Stimulated activated naive CD4-positive, alpha-beta T cell (primary cell): ENCODE measurements at places on chromosomes 2 and 18.

DNA sequence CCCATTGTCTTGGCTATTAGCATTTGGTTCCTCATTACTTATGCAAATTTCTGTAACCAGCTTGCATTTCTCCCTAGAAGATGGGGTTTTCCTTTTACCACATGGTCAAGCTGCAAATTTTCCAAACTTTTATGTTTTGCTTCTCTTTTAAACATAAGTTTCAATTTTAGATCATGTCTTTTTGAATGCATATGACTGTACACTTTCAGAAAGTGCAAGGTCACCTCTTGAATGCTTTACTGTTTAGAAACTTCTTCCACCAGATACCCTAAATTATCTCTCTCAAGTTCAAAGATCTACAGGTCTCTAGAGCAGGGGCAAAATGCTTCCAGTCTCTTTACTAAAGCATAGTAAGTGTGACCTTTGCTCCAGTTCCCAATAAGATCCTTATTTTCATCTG, 837.6 kb upstream of the NXPH2 start:
- DNase-seq, result no peak

GRCh38 chr2:38108907-38109731, 33.2 kb upstream of the CYP1B1 start:
- no peak for DNase-seq

DNA sequence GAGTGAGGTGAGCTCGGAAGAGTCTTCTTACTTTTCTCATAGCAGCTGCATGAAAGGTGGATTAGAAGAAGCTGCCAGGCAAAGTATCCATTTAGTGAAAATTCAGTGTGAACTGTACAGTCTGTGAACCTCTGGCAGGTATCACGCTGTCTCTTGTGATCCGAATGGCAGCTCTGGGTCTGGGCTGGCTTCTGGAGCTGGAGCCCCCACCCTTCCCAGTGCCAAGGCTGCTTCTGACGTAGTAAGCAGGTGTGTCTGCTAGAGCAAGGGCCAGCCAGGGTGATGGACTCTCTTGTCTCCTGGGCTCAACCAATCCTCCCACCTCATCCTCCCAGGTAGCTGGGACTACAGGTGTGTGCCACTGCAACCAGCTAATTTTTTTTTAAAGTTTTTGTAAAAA, 14.0 kb upstream of the NTSR2 start:
- DNase-seq, result no peak

DNA sequence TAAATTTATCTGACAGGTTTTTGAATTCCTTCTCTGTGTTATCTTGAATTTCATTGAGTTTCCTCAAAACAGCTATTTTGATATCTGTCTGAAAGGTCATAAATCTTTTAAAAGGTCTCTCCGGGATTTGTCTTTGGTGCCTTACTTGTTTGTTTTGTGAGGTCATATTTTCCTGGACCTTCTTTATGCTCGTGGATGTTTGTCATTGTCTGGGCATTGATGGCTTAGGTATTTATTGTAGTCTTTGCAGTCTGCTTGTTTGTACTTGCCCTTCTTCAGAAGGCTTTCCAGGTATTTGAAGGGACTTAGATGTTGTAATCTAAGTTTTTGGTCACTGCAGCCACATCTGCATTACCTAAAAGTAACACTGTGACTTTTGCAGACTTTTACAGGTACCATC, 355.2 kb downstream of the PARD3B start:
- DNase-seq, result no peak

GRCh38 chr2:20135631-20136050, 84.2 kb upstream of the LAPTM4A start:
- DNase-seq, result peak; percentile 3

- DNase-seq, result no peak
Measured at GRCh38 chr18:10168477-10168876, 254.7 kb downstream of the VAPA start.

DNA sequence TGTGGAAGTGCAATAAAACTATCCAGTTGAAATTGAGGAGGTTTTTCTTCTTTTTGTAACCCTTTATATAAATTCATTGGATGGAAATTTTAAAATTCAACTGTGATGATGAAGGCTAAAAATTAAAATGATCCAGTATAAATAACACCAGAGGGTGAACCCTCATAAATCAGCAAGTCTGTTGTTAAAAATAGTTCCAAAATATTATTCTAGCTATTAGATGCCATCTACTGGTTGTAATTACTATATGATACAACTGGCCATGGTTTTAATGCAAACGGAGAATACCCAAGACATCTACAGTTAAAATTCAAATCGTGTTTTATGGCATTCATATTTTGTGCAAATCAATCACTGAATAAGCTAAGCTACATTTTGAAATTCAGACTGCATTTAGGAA, 53.8 kb downstream of the TMEM200C start:
- no peak for DNase-seq

- DNase-seq, result no peak
Measured at GRCh38 chr2:197993830-197994229, 189.4 kb downstream of the PLCL1 start.

DNA sequence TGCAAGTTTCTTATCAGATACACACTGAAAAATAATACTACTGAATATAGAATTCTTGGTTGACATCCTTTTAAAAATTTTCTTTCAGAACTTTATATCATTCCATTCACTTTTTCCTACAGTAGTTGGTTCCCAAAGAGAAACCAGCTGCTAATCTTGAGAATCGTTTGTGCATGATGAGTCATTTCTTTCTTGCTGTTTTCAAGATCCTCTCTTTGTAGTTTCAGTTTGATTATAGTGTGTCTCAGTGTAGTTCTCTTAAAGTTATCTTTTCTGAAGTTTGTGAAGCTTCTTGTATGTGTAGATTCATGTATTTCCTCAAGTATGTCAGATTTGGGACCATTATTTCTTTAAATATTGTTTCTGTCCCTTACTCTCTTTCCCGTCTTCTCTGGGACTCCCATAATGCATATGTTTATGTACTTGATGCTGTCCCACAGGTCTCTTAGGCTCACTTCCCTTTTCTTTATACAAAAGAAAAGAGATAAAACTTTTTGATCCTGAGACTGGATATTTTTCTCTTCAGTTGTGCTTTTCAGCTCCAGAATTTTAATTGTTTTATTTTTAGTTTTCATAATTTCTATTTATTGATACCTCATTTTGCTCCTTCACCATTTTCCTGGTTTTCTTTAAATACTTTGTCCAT, 801.0 kb downstream of the TDRD15 start:
- DNase-seq, result no peak

DNA sequence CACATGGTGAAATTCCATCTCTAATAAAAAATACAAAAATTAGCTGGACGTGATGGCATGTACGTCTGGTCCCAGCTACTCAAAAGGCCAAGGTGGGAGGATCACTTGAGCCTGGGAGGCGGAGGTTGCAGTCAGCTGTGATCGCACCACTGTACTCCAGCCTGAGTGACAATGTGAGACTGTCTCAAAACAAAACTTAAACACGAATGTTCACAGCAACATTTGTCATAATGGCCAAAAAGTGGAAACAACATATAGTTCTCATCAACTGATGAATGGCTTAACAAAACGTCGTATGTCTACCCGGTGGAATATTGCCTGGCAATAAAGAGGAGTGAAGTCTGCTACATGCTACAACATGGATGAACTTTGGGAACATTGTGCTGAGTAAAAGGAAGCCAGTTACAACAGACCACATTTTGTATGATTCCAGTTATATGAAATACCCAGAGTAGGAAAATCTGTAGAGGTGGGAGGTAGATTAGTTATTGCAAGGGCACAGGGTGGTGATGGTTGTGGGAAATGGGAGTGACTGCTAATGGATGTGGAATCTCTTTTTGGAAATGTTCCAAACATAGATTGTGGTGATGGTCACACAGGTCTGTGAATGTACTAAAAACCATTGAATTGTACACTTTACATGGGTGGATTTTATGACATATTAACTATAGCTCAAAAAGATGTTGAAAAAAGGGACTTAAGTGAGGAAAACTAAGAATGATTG, 478.2 kb downstream of the PTPRM start:
- DNase-seq, result no peak

- DNase-seq, result peak; percentile 19
Measured at GRCh38 chr2:181312515-181312927, 144.7 kb upstream of the ITGA4 start.

DNA sequence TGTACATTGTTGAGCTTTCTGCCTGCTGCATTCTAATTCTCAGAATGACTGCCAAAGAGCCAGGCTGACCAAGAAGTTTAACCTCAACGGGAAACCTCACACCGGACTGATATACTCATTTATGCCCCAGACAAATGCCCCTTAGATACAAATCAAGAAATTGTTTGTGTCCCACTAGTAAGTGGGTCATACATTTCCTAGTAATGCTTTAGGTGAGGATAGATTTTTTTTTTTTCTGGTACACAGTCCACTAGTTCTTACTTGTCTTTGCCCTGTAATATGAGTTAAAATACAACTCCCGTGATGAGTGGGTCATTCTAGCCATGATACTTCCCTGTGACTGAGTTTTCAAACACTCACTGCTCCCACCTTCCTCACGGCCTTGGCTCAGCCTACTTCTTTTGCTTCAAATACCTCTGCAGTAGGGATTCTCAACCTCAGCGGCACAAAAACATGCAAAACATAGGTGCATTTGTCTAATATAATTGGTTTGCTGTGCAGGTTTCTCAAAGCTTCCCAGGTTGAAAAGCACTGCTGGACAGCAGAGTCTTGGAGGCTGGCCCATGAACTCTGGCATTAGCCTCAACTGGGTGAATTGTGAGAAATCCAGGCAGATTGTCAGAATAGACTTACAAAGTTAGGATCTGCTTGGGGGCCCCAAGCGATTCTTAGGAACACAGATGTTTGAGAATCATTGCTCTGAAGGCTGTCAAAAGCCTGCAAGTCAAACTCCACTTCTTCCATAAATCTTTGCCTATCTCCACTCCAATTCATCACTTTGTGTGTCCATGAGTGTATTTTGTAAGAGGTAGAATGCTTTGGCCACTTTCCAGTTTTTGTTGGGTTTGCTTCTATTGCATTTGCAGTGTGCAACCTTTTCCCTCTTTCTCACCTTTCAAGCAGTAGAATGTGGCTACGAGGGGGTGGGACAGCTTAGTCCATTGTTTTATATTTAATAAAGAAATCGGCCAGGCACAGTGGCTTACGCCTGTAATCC, 35.5 kb downstream of the TGIF1 start:
- DNase-seq, result no peak

GRCh38 chr2:239466755-239467271, 66.0 kb upstream of the HDAC4 start:
- DNase-seq, result no peak

DNA sequence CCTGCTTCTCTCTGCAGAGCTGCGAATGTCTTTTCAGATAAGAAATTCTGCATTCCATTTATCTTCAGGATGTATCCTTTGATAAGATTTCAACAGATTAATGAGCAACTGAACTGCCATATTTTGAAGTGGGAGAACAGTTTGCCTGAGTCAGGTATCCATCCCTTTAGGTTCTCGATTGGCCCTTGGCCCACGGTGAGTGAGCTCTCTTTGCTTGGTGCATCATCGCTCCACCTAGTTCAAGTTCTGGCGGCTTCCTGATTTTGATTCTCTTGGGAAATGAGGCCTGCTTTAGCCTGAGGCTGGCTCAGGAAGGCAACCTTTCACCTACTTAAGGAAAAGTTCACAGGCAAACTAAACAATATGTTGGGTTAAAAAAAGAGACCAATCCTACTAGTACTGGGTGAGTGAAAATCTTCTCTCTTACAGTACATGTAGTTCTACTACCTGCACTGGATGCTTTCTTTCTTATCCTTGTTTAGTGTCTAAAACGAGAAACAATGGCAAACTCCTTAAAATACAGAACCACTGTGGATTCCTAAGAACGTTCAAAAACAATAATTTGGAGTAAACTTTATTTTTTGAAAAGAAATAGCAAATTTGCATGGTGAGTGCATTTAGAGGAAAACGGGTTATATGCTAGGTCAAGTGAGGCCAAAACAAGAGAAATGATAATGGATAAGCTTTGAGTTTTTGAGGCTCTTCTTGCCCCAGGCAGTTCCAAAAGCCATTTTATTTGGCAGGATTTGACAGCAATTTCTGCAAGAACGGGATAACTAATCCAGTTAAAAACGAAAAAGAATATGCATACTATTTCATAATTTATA, 837 bp upstream of the ACSL3 start:
- no peak for DNase-seq

- no peak for DNase-seq
Measured at GRCh38 chr2:26274058-26274613, 29.4 kb downstream of the HADHB start.

DNA sequence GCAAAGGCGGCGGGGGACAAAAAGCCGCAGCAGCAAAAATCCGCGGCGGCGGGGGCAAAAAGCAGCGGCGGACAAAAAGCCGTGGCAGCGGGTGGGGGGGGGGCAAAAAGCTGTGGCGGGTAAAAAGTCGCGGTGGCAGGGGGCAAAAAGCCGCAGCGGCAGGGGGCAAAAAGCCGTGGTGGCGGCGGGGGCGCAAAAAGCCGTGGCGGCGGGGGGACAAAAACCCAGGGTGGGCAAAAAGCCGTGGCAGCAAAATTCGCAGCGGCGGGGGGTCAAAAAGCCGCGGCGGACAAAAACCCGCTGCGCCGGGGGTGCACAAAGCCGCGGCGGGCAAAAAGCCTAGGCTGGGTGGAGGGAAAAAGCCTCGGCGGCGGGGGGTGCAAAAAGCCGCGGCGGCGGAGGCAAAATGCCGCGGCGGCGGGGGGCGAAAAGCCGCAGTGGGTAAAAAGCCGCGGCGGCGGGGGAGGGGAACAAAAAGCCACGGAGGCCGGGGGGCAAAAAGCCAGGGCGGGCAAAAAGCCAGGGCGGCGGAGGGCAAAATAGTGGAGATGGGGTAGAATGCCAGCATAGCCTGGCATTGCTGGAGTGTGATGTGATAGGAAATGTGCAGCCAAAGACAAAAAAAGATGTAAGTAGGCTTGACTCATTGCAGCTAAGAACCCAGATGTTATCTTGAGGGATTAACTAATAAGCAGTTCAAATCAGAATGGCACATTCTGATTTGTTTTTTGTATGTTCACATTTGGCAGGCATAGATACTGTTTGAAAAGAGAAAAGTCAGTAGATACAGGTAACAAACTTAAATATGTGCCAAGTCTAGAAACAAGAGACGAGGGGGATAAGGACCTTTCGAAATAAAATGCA, 1076.3 kb downstream of the RPIA start:
- no peak for DNase-seq

- DNase-seq, result no peak
Measured at GRCh38 chr2:72147303-72147971, at the start of gene CYP26B1. Gene CYP26B1, minus strand, starts transcription at chr2:72147862. Its CDS starts 28 bp downstream, at chr2:72147834.

DNA sequence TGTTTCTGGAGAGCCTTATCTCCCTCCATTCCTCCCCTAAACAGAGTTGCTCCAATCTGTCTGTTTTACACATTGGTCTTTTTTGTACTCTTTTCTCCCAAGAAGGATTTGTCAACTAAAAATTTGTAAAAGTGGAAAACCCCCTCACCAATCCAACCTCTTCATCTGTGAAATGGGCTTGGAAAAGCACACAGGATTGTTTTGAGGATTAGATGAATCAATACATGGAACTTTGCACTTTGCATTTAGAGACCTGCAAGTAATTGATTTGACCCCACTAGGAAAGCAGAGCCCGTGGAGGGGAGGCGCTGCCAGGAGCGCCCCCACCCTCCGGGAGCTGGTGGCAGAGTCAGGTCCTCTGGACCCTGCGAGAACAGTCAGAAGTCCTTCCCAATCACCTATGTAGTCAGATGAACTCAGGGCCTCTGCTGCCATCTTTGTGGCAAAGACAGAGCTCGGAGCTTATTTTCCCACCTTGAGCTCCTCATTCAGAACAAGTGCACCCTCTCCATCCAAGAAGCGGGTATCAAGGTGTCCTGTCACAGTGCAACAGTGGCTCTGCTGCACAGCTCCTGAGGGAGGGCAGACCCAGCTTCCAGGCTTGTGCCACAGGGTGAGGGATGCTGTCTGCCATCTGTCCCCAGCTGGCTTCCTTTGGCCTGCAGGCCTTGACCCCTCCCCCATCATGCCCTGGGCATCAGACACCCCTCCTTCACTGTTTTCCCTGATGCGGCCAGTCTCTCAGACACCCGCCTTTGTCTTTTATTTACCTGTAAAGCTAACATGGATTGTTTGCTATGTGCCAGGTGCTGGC, 1.7 kb upstream of the TMEM185B start:
- no peak for DNase-seq
